Suppressor macrophage (primary cell): ENCODE measurements at places on chromosomes 4 and X.

GRCh38 chrX:37846934-37847732 is at the start of gene DYNLT3:
DYNLT3 (minus strand) TSS chrX:37847571; CDS start chrX:37847510, 61 bp downstream.
- DNase-seq: peak; percentile 87

GRCh38 chr4:10005632-10006031 is 15.7 kb downstream of the SLC2A9 start:
- no peak for DNase-seq

- peak; percentile 85 for DNase-seq
Observed at GRCh38 chr4:118810991-118811764, 24.7 kb downstream of the SEC24D start.

DNA sequence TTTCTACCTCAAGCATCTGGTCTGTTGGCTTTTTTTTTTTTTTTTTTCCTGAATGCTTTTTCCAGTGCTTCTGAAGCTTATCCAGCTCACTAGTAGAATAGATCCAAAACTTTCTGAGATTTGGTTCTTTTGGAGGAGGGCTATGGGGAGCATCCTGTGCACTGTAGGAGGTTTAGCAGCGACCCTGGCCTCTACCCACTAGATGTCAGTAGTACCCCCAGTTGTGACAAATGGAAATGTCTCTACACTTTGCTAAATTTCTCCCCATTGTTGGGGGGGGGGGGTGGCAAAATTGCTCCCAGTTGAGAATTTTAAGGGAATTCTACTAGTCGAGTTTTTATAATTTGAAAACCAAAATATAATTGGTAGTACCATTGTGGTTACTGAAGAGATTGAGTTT is 23.0 kb upstream of the PPA2 start:
- no peak for DNase-seq

GRCh38 chr4:74624351-74625151 is 169.8 kb downstream of the BTC start:
- peak; percentile 48 for DNase-seq

DNA sequence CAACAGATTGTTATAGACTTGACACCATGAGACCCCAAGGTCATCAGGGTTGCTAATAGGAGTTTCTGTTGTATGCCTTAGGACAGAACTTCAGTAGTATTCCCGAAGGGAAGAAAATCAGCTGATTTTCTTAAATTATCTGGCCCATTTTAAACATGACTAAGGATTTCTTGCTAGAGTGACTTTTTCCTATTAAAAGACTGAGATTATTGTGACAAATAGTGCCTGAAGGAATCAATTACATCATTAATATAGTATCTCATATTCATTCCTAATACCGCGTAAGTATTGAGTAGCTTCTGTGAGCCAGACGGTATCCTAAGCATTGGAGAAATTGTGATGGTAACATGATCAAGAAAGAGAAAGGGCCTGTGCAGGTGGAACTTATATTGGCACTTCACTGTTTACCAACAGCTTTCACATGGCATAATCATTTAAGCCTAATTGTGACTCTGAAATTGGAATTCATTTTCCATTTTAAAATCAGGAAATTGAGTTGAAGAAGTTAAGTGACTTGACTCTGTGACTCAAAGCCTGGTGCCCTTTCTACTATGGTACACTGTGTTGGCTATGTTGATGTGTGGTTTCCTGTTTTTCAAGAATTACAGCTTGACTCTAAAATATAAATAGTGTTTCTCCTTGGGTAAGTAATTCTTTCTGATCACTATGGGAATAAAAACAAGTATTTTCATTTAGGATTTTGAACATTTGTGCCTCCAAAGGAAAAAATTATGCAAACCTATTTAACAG is 4.1 kb downstream of the AFF1 start:
- peak; percentile 60 for DNase-seq

GRCh38 chr4:17875402-17876070 is 64.8 kb downstream of the NCAPG start:
- no peak for DNase-seq

- peak; percentile 48 for DNase-seq
Observed at GRCh38 chrX:44244008-44244407, 99.5 kb downstream of the EFHC2 start.

DNA sequence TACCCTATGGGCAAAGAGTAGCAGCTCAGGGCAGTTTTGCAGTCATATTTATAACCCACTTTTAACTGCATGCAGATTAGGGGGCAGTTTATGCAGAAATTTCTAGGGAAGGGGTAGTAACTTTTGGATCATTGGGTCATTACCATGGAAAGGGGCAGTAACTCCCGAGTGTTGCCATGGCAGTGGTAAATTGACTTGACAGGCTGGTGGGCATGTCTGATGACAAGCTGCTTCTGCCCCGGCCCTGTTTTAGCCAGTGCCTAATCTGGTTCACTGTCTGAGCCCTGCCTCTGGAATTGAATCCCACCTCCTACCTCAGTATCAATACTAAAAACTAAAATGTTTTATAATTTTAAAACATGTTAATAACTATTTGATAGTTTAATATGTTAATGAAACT is 362.1 kb upstream of the ATOH1 start:
- DNase-seq: no peak

GRCh38 chr4:71212216-71212615 is 126.6 kb upstream of the SLC4A4 start:
- no peak for DNase-seq

DNA sequence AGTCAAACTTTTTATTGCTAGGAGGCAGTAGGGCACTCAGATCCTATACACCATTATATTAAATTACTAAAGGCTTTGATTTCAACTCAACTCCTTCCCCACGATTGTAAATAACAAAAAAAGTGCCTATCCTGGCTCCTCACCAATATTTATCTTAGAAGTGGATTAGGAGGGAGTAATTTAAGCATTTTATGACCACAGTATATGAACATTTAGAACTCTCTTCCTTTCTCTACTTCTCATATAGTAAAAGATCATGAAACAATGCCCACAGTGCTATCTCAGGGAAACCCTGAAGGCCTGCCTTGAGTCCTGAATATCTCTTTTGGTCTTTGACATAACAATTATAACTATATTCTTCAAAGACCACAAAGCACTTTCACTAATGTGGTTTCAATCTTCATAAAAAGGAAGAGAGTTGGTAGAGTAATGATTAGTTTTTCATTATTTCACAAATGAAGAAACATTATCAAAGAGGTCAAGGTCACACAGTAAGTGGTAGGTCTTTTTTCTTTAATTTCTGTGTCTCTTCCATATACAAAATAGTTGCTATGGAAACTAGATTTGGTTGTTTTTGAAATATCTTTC is 29.1 kb upstream of the ADH1C start:
- DNase-seq: no peak
